ENCODE measurements at places on chromosomes 7 and 10.

- no peak for DNase-seq
Measured at GRCh38 chr7:17991866-17992648, 35.6 kb downstream of the PRPS1L1 start.

- DNase-seq: no peak
Measured at GRCh38 chr10:44292390-44293002, 92.4 kb downstream of the CXCL12 start.

DNA sequence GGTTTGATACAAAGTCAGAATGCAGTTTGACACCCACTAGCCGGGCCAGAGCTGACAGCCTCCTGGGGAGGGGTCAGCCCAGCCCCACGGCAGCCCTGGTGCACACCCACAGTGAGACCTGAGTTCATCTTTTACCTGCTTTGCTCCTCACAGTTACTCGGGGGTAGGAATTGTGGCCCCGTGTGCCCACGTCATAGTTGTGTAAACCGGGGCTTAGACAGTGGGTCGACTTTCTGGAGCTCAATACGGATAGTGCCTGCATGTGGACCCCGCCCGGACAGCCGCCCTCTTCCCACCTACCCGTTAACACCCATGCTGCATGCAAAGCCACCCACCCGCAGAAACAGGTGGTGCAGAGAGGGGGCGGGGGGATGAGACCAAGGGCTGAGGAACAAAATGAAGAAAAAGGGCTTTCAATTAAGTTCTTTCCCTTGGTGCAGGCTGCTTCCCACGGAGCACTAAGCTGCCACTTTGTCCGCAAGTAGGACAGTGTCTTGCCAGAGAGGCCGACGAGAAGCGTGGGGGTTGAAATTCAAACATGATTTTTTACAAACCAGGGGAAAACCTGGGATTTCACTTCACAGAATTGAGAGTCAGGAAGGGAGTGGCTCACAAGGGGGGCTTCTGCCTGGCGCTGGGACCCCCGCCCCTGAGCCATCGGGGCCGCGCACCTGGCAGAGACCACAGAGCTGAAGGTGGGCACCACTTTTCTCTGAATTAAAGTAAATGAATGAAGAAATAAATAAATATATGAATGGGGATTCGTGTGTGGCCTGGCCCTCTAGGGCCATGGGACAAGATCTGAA is 24.6 kb upstream of the FOXL3 start:
- no peak for DNase-seq

- DNase-seq: no peak
Measured at GRCh38 chr10:102195296-102195870, 30.7 kb upstream of the ELOVL3 start.

- no peak for DNase-seq
Measured at GRCh38 chr7:3374239-3374638, 73.2 kb downstream of the SDK1 start.

DNA sequence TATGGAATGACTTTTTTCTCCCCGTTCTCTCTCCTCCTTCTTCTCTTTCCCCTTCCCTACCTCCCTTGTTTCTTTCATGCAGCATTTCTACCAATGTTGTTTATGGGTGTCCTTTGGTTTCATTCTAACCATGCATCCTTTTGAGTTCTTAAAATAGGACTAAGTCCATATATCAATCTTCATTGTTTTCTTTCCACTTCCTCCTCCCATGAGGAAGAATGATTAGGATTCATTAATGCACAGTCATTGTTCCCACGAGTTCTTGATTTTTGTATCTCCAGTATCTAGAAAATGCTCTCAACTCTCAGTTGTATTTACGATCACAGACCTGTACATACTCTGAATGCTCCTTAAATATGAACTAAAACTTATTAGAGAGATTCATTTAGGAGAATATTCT is 153.3 kb downstream of the LRRC4 start:
- DNase-seq: no peak

DNA sequence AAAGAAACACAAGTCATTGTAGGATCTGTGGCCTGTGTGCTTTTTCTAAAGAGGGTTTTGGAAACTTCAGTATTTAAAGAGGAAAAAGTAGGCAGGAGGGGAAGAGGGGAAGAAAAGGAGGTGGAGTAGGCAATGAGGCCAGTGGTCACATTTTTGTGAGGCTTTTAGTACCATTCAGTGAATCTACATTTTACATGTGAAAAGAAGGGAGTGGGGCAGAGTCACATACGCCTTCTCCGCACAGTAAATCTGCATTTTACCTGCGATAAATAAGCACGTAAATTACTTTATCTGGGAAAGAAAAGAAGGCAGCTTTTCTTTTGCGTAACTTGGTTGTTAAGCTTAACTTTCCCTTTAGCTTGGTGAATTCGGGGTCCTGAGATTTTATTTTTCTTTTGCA is 13.2 kb downstream of the CHST12 start:
- DNase-seq: no peak

GRCh38 chr7:51778121-51778520 is 461.5 kb upstream of the COBL start:
- no peak for DNase-seq

All from stimulated activated CD8-positive, alpha-beta memory T cell treated with anti-CD3 and anti-CD28 coated beads, Interleukin-7, amount 100 ng/mL, for 1 hour (primary cell).